Left lung (tissue), 14 donors: ENCODE measurements at places on chromosomes 5 and 9. TPM values are rescaled to one million over a fixed set of nuclear protein-coding genes. Genes with fewer than 3 reads are reported as not detected.

The CDH10 gene
- 2.3 TPM for polyA plus RNA-seq

The SLC6A19 gene
- polyA plus RNA-seq, result 0.09 TPM

The IARS1 gene
- 81.6 TPM for polyA plus RNA-seq

The PCDHGA12 gene
- polyA plus RNA-seq, result 2.0 TPM

The PCDHB12 gene
- polyA plus RNA-seq, result 6.2 TPM

DNA sequence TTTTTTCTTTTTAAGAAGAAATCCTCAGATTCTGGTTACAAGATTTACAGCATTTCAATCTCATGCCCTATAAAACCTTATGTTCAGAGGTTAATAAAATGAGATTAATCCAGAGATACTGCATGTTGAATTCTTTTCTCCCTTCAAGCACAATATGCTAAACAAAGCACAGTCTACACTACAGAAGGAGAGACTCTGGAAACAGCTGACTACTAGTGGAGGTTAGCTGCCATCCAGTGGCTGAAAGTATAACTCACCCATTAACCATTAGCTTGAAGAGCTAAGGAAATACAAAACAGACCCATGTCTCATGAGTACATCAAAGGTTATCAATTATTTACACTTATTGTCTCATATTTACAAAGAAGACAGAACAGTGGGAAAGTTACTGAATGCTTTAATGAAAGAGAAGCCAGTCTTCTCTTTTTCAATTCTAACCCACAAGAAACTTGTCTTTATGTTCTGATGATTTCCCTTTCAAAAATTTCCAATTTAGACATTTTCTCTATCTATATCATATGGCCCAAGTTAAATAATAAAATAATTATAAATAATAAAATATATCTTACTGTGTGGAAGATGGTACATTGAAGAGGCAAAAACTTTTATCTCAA is 12.7 kb upstream of the DNAH5 start:
- no peak for DNase-seq

DNA sequence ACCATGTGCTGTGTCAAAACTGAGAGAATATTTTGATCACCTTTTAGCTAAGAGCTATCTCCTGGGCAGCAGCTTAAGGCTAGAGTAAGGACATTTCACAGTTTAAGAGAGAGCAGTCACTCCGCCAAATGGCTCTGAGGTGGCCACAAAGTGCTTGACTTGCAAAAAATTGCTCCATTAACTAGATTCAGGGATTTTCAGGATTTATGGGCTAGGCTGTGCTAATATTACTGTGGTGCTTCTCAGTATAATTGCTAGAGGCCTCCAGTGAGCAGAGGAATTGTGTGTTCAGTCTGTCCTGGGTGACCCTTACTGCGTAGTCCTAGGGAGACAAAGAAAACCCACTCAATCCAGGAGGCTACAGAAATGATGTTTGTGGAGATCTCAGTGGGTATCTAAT is 65.2 kb downstream of the PALM2AKAP2 start:
- DNase-seq, result no peak

- DNase-seq, result no peak
Observed at GRCh38 chr5:107404595-107405374, 266.0 kb downstream of the EFNA5 start.

DNA sequence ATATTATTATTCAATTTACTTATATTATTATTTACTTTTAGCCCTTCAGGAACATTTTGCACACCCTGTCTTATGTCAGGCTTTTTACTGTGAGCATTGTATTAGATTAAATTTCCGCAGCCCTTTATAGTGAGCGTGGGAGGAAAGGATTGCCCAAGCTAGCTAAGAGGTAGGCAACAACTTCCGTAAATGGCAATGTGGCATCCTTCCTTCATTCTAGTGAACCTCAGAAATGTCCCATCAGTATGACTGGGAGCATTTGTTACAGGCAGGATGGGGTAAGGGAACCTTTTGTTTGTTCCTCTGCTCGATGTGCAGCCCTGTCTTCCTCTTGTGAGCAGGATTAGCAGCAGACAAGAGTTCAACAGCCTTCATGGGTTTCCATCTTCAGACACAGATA is 6.2 kb upstream of the CD180 start:
- no peak for DNase-seq

- DNase-seq, result peak; percentile 35
Observed at GRCh38 chr5:127834554-127834953, 131.4 kb downstream of the CCDC192 start.

DNA sequence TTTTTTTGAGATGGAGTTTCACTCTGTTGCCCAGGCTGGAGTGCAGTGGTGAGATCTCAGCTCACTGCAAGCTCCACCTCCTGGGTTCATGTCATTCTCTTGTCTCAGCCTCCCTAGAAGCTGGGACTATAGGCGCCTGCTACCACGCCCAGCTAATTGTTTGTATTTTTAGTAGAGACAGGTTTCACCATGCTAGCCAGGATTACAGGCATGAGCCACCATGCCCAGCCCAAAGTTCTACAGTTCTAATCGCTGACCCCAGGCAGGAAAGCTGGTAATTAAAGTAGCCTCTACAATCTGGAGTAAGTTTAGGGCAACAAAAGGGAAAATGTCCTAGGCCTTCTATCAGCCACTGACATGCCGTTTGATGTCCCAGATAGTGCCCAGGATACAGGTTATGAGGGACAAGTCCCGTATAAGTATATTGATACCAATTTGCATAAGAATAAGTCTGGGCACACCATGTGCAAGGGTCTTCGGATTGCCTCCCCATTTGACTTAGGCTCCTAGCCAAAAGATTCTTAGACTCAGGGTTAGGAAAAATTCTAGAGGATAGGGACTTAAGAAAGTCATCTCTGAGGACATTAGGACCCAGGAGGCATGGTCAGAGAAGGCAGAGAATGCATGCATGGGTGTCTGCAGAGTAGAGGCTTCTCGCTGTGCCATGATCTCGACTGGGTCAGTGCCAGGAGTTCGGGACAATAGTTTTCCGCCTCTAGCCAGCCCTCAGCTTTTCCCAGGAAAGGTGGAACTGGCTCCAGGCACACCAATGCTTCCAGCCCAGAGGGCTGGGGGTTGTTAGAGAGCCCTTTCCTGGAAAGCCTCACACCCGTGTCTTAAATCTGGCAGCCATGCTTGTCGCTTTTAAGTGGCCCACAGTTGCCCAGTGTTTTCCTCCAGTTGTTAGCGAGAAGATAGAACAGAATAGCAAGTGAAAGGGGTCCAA is 1111.1 kb downstream of the TAF11L14 start:
- peak; percentile 34 for DNase-seq

GRCh38 chr5:90881626-90882150 is 323.1 kb downstream of the ADGRV1 start:
- DNase-seq, result no peak

DNA sequence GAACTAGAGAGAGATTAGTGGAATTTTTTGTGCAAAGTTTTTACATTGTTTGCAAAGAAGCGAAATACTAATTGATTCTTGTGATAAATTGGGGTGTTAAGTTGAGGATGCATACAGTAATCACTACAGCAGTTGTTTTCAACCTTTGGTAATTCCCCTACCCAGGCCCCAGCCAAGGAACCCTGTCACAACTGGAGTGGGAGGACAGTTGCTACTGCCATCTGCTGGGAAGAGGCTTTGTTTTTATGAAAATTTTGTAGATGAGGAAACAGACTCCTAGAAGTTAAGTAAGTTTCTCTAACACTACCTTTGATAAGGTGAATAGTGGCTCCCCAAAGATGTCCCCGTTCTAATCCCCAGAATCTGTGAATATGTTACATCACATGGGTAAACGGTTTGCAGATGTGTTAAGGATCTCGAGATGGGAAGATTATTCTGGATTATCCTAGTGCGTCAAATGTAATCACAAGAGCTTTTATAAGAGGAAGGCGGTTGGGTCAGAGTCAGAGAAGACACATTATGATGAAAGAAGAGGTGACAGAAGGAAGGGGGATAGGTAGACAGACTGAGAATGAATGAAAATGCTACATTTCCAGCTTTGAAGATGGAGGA is 34.0 kb upstream of the PPP1R2B start:
- DNase-seq, result no peak

GRCh38 chr9:108119530-108120113 is 630.1 kb upstream of the KLF4 start:
- no peak for DNase-seq

DNA sequence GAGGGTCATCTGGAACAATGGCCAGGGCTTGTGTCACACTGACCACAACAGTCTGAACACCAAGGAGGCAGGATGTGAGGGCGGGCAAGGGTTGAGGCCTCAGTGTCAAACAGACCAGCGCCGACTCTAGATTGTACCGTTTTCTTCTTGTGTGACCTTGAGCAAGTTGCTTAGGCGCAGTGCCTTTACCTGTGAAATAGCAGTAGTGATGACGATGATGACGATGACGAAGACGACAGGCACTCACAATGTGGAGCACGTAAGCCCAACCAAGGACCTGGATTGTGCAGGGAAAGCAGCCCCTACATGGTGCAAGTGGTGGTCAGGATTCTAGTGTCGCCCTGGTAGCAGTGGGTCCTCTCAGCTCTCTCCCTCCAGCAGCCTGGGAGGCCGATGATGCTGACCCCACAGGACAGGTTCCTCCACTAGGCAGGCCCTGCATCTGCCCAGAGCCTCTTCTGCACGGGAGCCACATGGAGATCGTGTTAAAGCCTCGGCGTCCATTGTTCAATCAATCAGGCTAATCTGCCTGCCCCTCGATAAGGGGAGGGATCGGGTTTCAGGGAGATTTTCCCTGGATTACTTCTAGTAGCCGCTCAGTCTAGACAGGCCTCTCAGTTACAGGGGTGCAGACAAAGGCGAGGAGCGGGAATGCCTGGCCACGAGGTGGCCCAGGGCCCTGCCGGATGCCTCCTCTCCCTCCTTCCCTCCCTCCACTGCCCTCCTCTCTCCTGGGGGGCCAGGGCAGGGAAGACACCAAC is 91.7 kb downstream of the MACROH2A1 start:
- DNase-seq, result no peak

DNA sequence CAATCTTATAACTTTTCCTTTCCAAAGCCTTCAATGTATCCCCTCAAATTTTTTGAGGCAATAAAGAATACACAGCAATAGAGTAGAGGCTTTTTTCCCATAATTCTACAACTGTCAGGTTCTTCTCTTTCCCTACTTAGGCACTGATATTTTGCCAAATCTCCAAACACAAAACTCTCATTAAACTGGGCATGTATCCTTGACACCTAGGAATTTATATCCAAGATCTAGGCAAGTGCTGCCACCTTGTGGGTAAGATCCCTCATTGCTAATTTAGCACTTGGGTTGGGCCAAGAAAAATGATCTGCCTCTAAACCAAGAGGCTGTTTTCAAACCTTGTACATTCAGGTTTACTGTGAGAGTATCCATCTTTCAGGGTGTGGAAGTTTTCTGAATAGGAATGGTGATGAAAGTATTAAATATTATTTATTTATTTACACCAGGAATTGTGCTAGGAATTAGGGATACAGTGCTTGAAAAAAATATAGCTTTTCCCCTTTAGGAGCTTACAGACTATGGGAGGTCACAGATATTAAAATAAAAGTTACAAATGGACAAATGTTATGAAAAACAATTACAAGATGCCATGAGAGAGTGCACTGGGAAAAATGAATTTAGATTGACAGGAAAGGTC is 17.6 kb downstream of the TSTD2 start:
- DNase-seq, result no peak

DNA sequence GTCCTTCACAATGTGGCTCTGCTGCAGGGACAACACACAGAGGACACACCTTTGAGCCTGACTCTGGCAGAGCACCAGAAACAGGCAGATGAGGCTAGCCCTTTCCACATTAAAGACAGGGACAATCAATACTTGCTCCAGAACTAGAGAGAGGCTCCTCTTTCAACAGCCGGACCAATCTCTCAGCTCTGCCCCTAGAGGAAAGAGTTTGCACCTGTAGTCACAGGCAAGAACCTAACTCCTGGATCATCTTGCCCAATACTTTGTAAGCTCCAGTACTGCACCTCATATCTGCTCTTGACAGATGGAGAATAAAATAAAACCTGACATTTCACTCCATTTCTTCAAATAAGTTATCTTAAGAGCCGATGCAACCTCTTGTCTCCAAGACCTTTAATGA is 52.1 kb downstream of the EPB41L4A start:
- no peak for DNase-seq

GRCh38 chr5:160390787-160391696 is 8.8 kb downstream of the FAM200C start:
- DNase-seq, result no peak

GRCh38 chr5:134555223-134555889 is 29.9 kb downstream of the JADE2 start:
- DNase-seq, result no peak

DNA sequence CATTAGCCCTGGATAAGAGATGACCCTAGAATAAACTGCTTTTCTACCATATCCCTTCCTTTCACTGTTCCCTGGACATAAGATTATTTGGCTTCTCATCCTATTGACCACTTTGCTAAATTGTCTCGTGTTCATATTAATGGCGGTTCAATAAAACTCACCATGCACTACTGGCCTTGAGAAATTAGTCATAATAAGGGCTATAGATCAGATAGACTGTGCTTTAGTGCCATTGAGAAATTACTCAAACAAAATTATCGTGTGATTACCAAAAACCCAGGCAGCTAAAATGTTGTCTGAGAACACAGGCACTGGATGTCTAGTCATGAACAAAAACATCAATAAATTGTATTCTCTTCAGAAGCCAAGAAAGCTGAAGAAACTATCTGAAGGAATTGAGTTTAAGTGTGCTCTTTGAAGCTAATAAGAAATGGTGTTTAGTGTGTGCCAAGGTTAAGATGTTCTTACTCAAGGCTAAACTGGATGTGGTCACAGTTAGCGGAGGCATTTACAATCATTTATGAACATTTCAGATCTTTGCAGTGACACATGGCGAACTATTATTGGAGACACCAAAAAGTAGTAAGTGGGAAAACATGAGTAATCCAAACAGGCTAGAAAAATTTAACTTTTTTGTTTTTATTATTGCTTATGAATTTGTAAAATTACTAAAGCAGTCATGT is 460.4 kb upstream of the RORB start:
- no peak for DNase-seq

DNA sequence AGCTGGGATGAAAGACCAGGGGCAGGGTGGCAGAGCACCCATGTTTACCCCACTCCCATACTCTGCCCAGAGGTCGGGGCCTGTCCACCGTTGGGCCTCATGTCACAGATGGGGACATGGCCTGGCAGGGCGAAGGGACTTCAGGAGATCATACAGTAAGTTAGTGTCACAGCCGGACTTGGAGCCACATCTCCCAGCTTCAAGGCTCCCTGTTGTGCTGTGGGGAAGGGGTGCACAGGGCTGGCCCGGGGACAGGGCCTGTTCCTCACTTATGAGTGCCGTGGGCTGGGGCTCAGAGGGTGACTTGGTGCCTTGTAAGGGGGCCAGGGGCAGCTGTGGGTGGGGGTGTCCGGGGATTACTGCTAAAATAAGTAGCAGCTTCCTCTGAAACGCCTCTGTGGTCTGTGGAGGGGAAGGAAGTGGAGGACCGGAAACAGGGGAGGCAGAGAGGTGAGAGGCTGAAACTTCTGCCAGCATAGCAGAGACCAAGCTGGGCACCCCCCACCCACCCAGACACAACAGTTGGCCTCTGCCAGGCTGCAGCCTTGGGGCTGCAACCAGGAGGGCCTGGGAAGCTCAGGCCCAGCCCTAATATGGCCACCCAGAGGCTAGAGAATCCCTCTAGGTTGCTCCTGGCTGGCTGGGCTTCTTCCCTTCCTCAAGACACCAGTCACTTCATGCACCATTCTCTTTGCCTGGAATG is 41.1 kb upstream of the NEK6 start:
- peak; percentile 72 for DNase-seq

- no peak for DNase-seq
Observed at GRCh38 chr9:2341126-2341525, 280.5 kb upstream of the VLDLR start.
